ENCODE measurements at places on chromosomes 11 and 22.

DNA sequence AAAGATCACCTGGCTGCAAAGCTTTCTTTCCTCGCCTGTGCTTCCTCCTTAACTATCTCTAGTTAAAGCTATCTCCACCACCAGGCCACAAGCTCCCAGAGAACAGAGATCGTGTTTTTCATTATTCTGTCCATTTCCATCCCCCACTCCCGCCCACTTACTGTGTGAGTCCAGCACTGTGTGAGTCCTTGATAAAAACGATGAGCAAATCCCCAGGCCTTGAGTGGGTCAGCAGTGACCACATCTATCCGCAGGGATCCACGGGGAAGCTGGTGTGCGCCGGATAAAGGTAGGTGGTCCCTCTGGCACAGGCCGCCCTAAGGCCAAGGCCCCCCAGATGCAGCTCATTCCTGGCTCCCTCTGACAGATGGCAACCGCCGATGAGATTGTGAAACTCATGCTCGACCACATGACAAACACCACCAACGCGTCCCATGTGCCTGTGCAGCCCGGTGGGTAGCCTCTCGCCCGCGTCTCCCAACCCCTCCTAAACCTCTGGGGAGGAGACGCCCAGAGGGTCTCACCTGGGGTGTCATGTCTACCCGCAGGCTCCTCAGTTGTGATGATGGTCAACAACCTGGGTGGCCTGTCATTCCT, 9.3 kb downstream of the TKFC start:
- no peak for DNase-seq

DNA sequence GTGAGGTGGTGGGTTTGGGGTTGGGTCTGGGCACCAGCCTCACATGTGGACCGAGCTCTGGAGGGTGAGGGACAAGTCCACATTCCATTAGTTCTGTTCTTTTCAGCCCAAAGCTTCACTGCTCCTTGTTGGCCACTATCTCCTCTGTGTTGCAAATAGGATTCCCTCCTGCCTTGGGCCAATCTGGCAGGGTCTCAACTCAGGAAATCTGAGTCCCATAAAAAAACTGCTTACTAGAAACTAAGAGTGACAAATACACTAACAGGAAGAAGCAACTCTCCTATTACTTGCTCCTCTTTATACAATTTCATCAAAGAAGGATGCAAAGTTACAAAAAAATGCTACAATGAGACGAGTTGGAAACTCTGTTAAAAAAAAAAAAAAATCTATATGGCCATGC, 66.2 kb upstream of the CSNK1E start:
- DNase-seq: no peak

DNA sequence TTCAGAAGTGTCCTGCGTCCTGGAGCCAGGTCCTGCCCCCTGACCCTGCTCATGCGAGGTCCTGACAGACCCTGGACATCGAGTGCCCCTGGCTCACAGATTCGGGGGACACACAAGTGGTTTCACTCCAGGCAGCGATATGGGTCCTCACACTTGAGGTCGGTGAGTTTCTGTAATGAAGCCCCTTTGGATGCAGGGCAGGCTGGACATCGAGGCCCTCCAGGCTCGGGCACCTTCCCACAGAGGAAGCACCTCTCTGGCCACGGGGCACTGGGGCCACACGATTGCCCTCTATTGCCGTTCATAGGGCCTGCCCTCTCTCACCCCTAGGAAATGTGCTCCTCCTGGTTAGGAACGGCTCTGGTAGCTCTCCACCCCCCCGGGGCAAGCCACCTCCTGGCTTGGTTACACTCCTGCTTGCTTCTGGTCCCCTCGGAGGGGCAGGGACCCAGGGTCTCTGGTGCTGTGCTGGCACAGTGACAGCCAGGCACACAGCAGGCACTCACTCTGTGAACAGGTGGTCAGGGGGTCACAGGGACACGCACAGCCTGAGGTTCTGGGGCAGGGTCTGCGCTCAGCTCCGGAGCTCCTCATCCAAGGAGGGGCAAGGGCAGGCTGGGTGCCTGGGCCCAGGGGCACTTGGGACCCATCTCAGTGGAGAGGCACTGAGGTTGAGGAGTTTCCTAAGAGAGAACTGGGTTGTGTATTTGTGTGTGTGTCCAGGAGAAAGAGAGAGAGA, 907.7 kb downstream of the BRD1 start:
- DNase-seq: no peak

DNA sequence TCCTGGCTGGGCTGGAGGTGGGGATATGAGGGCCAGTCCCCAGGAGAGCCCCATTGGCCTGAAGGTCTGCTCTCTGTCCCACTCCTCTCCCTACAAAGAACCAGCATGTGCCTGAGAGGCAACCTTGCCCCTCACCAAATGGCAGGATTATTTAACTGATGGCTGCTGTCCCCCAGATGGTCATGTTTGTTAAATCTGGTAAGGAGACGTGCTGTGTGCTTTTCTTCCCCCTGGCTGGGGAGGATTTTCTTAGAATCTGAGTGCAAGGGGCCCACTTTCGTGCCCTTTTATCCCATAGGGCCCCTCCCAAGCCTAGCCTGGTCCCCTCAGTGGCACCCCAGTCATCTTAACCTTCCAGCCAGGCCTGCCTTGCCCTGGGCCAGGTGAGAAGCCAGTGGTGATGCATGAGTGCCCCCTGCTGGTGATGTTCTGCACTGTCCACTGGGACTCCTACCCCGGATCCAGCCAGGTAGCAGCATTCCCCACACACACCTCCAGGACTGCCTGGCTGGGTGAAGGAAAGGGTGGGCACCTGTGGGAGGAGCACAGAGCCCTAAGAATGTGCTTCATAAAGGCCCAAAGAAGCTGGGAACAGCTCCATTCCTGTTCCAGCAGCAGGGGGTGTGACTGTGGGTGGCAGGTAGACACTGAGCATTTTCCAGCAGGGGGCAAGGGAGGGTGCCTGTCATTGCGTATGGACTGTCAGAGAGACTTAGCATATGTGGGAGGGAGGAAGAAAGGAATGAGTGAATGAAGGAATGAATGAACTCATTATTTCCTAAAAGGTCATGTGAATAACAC, 28.9 kb downstream of the MFNG start:
- peak; percentile 70 for DNase-seq

GRCh38 chr22:41403532-41404318, 22.0 kb downstream of the TEF start:
- peak; percentile 80 for DNase-seq

DNA sequence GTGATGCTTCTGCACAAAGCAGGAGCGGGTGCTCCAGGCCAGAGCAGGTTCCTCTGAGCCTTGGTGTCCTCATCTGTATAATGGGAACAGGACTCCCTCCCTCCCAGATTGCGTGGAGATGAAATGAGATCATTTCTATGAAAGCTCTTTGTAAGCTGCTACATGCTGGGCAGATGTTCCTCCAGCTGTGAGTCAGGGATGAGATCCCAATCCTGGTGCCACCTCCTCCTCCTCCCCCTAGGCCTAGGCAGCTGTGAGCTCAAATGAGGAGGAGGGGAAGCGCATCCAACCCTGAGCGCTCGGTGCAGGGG, 7.0 kb upstream of the CABP2 start:
- DNase-seq: no peak

GRCh38 chr11:77187776-77188632, 60.0 kb downstream of the MYO7A start:
- peak; percentile 36 for DNase-seq

- peak; percentile 28 for DNase-seq
These were observed 468 bp downstream of the ZDHHC8 start for GRCh38 chr22:20131859-20132685.

DNA sequence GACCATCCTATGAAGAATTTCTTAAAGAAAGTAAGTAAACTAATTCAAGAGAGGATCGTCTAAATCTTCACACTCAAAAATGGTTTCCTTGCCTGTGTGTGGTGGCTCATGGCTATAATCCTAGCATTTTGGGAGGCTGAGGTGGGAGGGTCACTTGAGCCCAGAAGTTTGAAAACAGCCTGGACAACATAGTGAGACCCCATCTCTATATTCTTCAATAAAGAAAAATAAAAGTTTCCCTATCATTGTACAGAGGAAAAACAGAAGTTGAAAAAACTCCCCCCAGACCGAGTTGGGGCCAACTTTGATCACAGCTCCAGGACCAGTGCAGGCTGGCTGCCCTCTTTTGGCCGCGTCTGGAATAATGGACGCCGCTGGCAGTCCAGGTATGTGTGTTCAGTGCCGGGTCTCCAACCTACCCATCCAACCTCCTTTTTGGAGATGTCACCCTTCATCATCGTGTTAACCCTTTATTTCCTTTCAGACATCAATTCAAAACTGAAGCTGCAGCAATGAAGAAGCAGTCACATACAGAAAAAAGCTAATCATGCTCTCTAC, 3.0 kb downstream of the RPS25 start:
- DNase-seq: no peak

GRCh38 chr11:9851366-9851765, 187.5 kb downstream of the SWAP70 start:
- DNase-seq: no peak

GRCh38 chr11:18140145-18140544, 7.8 kb downstream of the MRGPRX3 start:
- DNase-seq: no peak

- DNase-seq: no peak
These were observed 152.3 kb downstream of the TMEM135 start for GRCh38 chr11:87190071-87190470.

- DNase-seq: no peak
These were observed 8.2 kb downstream of the ZBED4 start for GRCh38 chr22:49861642-49862495.

DNA sequence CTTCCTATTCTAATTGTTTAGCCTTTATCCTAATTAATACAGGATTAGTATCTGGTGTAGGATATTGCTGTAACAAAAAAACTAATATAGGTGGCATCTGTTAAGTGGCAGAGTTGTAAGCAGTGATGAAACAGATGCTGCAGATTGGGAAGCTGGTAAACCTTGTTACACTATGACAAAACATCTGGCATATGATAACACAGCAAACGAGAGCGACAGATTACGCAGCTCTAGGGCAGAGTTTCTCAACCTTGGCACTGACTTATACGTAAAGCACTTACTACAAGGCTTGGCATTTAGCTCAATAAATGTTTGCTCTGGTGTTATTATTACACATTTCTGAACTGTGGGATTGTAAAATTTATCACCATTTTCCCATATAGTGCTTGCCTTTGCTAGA, 137.0 kb downstream of the ATG16L2 start:
- DNase-seq: no peak

DNA sequence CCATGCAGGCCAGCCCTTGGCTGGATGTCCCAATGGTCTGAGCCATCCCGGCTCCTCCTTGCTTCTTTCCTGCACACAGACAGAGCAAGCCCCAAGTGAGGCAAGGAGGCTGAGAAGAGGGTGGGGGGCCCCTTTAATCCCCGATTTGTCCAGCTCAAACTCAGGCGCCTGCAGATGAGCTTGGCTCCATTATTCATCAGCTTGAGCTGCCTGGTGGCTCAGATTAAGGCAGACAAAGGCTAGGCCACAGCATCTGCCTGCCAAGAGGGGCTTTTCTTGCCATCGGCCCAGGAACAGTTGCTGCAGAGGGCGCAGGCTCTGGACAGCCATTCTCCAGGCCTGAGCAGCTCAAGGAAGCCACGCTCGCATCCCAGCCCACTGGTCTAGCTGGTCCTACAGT, 35.4 kb downstream of the LMO1 start:
- DNase-seq: no peak

- DNase-seq: no peak
These were observed 17.9 kb upstream of the YPEL1 start for GRCh38 chr22:21753374-21754111.
